ENCODE measurements at places on chromosomes 2 and 18.

DNA sequence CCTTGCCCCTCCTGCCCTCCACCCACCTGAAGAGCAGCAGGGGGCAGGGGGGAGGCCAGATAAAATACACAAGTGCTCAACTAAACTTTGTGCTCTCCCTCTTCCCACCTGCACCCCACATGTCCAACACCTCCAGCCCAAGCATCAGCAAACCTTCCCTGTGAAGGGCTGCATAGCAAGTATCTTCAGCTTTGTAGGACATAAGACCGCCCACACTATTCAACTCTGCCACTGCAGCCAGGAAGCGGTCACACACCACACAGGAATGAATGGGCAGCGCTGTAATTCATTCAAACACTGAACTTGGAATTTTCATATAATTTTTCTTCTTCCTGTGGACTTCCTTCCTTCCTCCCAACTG, 27.5 kb downstream of the TFCP2L1 start:
- DNase-seq, result no peak

- no peak for DNase-seq
Measured at GRCh38 chr2:55422876-55423665, 3.4 kb upstream of the CCDC88A start.

DNA sequence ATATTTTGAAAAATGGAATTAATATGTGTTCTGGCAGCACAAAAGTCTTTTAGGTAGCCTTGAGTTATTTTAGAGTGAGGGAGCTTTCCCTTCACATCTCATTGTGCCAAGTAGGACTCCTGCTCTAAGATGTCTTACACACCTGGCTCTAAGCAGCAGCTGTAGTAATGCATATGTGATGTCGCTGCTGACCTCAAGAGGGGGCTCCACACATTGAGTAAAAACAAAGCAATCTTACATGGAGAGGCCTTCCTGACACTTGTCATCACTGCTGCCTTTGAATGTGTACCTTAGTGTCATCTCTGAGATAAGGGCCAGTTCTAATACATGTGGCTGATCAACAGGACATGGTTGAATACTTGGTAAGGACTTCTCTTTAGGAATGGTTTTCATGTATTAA, 75.8 kb downstream of the ACTR3 start:
- no peak for DNase-seq

DNA sequence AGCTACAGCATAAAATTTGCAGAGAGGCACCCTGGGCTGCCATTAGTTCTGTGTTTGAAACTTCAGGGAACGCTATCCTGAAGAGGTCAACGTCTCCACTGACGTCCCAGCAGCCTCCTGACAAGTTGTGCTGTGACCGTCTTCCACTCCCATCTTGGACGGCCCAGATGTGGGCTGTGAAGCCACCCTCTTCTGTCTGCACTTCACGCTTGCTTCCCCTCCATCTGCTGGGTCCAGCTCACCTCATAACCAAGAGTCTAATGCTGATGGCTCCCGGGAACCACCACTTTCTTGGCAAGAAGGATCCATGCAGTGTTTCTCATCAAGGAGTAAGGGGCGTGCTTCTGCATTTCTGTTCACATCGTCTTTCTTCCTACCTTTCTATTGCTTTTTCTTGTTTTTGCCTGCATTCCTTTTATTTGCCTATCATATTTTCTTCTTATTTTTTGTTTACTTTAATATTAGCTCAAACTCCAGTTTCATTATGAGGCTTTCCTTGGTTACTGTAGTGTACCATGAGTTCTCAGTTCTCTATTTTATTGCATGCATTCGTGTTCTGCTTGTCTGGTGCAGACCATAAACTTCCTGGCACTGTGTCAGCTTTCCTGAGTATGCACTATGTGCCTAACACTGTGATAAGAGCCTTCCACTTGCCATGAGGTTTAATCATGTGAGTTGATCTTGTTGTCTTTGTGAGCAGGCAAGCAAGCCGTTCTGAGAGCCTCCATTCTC, 631.8 kb upstream of the RAB6C start:
- DNase-seq, result no peak

DNA sequence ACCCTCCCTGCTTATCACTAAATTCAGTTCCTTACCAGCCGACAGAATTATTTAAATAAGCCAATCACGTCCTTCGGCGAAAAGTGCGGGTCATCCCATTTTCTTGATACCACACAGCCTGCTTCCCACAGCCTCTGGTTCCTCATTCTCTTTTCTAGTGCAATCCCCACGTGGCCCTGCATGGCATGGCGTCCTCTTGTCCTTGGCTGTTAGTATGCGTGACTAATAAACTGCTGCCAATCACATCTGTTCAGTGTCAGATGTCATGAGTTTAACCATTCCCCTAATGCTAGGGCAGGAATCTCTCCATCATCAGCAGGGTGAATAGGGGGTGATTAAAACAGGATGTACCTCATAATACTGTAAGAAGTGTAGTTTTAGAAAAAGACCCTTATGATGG, 62.8 kb upstream of the TSPYL6 start:
- DNase-seq, result no peak

GRCh38 chr18:10008006-10008647, 94.3 kb downstream of the VAPA start:
- no peak for DNase-seq

- DNase-seq, result no peak
Measured at GRCh38 chr2:193153576-193153975, 958.8 kb upstream of the TMEFF2 start.

GRCh38 chr18:50038448-50038847, 156.5 kb downstream of the MYO5B start:
- DNase-seq, result no peak

DNA sequence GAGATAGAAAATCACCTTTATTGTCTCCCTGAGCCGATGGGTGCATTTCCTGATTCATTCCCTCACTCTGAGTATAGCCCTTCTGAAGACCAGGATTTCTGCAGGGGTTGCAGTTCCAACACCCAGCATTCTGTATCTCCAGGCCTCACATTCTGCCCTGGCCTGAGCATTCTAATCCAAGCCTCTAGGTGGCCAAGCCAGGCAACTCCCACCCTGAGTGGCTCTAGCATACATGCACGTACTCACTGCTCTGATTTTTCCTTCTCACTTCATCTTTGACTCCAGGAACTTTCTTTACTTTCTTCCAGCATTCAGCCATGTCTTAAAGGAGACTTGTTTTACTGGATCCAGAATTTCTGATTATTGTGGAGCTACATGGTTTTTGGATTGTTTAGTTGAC, 100.7 kb upstream of the STK39 start:
- no peak for DNase-seq

DNA sequence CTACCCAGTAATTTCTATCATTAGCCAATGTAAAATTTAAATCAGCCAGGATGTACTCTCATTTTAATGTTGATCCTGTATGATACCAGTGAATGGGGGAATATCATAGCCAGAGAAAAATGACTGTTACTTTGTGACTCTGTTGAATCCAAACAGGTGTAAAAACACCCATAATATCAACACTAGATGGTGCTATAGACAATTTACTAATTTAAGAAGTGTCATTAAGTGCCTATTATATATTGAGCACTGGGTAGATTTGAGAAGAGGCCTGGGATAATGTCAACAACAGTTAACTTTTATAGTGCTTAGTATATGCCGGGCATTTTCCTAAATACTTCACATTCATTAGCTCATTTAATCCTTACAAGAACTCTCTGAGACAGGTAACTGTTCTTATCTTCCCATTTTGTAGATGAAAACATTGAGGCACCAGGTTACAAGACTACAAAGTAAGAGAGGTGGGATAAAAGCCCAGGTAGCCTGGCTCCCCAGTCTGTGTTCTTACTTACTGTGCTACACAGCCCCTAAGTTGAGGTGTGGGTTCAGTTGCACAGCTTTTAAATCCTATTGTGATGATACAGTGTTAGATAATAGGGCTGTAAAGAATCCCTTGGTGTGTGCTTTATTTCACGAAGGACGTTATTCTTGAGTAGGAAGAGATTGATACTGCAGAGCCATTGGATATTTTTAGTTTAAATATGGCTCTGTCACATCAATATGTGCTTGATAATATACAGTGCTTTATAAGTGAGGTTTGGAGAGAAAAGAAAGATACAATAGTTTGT, 325.5 kb downstream of the AGPS start:
- DNase-seq, result no peak

GRCh38 chr2:127640082-127641072, 5.6 kb upstream of the GPR17 start:
- DNase-seq, result no peak

DNA sequence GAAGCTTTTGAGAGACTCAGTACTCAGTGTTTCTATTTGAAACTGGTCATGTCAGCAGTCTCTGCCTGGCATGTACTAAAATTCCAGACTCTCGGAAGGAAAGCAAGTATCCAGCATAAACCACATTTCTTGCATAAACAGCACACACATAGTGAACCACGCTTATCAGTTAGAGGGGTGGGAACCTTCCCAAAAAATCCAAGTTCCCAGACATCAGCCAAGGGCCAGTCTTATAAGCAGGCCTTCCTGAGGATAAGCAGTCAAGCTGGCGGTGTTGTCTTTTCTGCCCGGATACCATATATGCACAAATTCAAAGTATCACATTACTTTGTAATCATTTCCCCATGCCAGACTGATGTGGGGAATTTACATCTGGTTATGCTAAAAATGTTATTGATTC, 73.6 kb downstream of the ST6GAL2 start:
- DNase-seq, result no peak

DNA sequence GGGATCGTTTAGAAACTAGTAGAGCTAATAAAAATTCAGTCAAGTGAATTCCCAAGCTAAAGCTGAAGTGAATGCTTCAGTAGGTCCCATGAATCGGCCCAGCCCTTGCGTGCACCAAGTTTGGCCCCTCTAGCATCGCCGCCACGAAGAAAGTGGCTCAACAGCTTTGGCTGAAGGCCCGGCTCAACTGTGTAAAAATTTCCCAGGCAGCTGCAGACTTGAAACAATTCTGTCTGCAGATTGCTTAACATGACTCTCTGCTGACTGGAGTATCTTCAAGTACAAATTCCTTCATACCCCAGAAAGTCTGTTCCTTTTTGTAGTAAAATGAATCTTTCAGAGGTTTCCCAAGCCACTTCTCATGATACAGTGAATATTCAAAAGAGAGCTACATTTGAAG, 32.7 kb downstream of the ALMS1 start:
- DNase-seq, result no peak

- no peak for DNase-seq
Measured at GRCh38 chr18:49625021-49625691, 63.3 kb downstream of the LIPG start.

DNA sequence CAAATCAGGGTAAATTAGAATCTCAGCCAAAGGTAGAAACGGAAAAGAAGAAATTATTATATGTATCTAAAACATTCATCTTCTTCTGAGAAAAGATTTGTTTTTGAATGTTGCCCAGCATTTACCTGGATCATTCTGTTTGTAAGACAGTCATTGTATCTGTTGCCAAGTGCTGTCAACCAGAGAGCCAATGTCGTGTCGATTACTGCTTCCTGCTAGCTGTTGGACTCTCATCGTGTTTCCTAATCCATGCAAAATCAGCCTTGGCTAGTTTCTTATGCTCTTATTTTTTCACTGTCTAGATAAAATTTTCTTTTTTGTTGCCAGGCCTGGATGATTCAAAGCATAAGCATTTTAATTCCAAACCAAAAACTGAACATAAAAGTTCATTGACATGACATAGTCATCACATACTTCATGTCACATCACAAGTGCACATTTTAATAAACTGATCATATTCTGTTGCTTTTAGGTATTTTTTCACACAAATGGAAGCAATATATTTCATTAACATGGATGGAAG, 202.3 kb downstream of the KCNH7 start:
- no peak for DNase-seq

DNA sequence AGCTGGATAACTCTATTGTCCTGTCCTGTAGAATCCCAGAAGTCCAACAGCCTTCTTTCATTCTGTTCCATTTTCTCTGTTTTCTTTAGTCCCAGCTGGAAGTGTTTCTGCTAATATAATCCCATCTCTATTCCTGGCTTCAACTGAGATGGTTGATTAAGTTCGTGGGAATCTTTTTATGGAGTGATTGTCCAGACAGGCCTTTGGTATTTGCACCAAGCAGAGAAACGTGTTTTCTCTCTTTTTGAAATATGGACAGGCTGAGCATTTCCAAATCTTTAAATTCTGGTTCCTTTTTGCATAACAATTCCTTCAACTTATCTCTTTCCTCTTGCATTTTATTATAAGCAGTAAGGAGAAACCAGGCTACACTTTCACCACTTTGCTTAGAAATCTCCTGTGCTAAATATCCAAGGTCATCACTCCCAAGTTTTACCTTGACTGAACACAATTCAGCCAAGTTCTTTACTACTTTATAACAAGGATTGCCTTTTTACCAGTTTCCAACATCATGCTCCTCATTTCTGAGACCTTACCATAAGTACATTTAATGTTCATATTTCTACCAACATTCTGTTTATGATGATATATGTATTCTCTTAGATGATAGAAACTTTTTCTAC, 108.8 kb downstream of the ZFP36L2 start:
- no peak for DNase-seq

DNA sequence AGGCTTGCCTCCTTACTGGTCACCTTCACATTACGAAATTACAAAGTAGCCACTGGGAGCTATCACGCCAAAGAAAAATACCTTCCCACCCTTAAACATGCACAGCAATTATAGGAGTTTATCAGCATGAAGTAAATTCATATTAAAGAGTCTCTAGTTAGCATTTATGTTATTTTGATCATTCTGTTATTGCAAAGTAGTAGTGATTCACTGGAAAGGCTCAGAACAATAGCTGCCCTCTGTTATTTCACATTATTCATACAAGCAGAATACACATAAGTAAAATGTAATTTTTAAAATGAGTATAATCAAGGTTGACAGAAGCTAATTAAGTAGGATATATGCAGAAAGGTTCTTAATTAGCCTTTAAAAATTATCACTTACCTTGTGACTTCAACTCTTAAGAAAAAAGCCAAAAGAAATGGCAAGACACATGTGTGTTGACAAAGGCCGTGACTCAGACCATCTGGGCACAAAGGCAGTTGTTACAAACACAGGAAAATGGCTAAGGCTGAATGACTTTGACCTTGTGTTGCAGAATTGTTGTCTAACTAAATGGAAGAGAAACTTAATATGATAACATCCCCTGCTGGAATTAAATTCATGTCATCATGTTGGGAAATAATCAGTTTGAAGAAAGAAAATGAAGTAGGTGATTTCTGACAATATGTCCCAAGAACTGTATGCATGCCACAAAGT, 108.3 kb downstream of the ARL6IP6 start:
- no peak for DNase-seq

DNA sequence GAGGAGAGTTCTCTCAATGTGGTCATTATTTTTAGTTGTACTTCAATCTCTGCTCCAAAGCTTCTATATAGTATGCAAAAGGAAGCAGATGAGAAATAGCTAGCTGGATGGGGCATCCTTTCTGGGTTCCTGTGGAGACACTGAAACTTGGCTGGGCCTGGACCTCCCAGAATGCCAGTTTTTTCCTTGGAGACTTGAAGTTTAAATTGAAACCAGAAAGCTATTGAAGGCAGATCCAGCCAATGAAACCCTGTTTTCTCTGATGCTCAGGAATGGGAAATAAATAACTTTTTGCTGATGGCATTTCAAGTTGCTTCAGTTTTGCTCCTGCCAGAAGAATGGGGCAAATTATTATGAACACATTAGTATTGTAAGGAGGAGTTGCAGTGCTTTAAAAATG, 2.9 kb downstream of the SETBP1 start:
- no peak for DNase-seq

All from DMS 273 treated with DMSO at 0.1 percent for 48 hours (cell line).